HCT116 (cell line): ENCODE measurements at places on chromosomes 2 and 18.

GRCh38 chr2:225030203-225030602 lies 12.1 kb downstream of the DOCK10 start:
- DNase-seq, result no peak

GRCh38 chr2:10161961-10162441 lies 39.5 kb downstream of the RRM2 start:
- DNase-seq, result no peak

GRCh38 chr2:52933878-52934277 lies 833.7 kb upstream of the CHAC2 start:
- DNase-seq, result no peak

DNA sequence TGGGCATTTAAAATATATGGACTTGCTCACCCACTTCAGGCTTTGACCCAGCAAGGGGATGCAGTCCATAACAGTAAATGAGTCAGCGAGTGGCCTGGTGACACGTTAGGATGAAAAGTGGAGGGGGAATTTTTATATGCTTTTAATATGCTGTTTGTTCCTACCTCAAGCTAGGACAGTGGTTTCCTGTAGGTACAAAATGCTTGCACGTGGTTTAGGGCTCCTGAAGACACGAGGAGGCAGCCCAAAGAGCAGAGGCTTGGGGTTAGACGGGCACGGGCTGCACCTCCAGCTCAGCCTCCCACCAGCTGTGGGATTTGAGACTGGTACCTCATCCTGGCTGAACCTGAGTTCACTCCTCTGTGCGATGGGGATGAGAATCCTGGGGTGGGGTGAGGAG lies 306.2 kb upstream of the CXCR4 start:
- DNase-seq, result no peak

- DNase-seq, result no peak
These were observed 55.7 kb downstream of the CCDC93 start for GRCh38 chr2:117958186-117958585.

GRCh38 chr18:6404834-6405233 lies 9.9 kb downstream of the L3MBTL4 start:
- no peak for DNase-seq

DNA sequence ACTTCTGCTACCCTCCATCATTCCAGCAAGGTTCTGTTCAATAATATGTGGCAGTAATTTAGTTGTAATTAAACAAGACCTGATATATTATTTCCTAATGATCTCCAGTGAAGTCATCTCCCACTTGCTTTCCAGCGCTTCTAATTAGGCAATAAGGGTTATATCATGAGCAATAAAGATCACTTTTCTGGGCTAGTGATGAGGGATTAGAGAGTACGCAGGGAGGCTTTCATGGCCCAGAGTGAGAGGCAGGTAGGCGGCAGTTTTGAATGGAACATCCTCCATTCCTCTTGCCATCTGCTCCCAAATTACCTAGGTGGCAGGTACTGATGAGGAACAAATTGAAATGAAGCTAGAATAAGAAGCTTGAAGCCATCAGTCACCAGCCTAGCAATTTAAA lies 358.1 kb upstream of the SYT4 start:
- no peak for DNase-seq

DNA sequence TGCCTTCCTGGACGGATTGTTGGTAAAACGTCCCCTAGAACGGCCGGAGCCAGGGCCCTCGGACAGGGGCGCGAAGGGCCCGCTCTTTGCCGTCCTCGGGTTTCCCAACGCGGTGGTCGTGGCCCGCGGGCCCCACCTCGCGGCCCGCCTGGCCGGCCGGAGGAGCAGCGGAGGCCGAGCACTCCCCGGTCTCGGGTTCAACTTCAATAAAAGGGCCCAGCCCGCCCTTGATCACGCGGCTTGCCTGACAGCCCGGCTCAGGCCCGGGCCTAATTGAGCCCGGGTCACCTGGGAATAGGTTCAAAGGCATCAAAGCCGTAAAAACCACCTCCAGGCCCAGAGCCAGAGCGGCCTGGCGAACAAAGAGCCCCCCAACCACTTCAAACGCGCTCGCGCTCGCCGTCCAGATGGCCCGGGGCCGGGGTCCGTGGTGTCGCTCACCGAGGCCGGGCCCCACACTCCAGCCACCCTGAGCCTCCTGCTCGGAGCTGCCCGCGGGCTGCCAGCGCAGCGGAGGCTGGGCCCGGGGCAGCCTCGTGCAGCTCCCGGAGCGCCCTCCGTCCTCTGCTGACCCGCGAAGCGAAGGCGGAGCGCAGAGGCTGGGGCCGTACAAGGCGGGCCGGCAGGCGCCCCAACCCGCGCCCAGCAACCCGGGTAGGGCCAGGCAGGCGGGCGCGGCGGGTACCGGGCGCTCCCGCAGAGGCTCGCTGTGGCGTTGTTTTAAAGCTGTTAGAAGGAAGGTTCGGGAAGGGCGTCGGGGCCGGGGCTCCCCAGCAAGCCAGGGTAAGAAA lies 1.1 kb upstream of the TWIST2 start:
- DNase-seq, result no peak

DNA sequence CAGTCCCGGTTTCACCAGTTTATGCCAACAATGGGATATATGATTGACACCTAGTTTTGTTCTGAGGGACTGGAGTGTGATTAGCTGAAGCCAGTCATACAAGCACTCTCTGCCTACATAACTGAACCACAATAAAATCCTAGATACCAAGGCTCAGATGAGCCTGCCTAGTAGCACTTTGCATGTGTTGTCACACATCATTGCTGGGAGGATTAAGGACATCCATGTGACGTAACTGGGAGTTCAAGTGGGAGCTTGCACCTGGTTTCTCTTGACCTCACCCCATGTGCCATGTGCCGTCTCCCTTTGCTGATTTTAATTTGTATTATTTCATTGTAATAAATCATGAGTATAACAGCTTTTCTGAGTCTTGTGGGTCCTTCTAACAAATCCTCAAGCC lies 90.3 kb downstream of the TMEM163 start:
- DNase-seq, result no peak

GRCh38 chr2:171319164-171319810 lies 114.5 kb downstream of the METTL8 start:
- no peak for DNase-seq

DNA sequence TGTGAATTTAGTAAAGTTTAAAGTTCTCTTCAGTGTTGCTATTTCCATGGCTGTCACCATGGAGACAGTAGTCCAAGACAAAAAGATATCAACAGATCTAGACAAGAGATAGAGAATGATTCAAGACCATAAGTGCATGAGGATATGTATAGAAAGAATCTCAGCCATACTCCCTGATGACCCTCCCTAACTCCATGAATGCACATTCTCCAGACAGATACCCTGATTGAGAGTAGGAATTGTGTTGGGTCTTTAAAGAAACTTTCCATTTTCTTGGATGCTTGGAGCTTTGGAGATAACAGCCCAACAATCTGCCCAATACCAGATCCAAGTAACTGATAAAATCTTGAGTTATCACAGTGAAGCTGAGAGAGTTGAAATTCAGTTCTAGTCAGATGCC lies 1601.2 kb upstream of the CELF4 start:
- no peak for DNase-seq

DNA sequence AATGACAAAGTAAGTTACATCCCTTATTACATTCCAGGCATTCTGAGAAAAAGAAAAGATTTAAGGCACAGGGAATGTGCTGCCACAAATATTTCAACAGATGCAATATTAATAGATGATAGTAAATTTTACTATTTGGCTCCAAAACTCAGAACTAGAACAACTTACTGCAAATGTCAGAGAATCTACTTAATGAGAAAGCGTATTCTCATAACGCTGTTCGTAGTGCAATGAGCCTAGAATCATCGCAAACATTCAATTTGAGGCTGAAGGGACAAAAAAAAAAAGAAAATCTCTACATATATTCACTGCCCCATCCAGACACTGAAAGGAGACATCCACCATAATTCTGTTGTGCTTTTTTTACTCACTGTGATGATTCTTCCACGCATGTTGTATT lies 272.1 kb upstream of the DOK6 start:
- DNase-seq, result no peak

DNA sequence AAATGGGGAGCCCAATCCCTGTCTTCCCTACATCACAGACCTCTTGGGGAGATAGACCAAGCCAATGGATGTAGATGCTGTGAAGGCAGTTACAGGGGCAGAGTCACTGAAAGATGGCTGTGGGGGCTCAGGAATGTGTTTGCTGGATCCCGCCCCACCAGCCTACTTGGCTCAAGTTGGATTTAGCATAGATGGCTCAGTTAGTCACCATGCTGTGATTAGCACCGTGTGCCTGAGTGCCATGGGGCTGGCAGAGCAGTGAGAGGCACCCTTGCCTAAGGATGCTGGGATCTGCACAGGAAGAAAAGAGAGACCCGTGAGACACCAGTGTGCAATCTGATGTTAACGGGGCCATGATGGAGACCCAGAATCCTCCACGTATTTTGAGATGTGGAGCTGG lies 228.3 kb downstream of the DYSF start:
- no peak for DNase-seq

GRCh38 chr18:43310239-43310638 lies 32.9 kb upstream of the SYT4 start:
- no peak for DNase-seq

- DNase-seq, result no peak
These were observed 115.4 kb downstream of the TMEM200C start for GRCh38 chr18:5779922-5780321.

- DNase-seq, result peak; percentile 0
These were observed 856.4 kb downstream of the RNF144A start for GRCh38 chr2:7773362-7774360.

DNA sequence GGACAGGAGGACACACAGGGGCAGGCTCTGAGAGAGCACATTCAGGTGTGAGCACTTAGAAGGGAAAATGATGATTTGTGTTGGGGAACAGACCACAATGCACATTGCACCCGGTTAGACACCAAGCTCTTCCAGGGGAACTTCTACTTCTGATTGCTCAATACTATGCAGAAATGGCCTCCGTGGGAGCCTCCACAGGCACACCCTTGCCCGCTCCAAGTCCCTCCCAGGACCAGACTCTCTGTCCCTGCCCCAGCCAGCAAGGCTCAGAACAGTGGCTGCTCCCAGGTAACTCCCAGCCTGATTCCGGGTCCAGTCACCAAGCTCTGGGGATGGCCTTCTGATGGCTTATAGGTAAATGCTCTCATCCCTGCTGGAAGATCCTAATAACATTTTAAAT lies 56.2 kb downstream of the BCL2L11 start:
- no peak for DNase-seq

GRCh38 chr18:24368749-24369148 lies 28.9 kb downstream of the OSBPL1A start:
- DNase-seq, result no peak

DNA sequence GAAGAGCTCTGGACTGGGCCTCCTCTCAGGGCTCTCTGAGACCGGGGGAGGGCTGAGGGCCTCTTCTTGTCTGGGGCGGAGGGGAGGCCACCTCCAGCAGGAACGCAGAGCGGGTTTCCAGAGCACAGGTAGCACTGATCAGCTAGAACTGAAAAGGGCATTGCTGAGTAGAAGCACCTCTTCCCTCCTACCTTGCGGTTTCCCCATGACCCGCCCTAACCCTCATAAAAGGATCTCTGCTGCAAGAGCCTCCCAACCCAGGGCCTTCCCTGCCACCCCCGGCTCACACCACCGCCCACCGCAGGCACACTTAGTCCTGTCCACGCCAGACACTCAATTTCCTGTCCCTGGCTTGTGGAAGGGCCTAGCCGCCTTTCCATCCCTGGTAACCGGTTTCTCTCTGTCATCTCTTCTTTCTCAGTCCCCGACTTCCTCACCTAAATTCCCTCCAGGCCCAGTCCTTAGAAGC lies 966 bp downstream of the ADCY3 start:
- DNase-seq, result no peak

DNA sequence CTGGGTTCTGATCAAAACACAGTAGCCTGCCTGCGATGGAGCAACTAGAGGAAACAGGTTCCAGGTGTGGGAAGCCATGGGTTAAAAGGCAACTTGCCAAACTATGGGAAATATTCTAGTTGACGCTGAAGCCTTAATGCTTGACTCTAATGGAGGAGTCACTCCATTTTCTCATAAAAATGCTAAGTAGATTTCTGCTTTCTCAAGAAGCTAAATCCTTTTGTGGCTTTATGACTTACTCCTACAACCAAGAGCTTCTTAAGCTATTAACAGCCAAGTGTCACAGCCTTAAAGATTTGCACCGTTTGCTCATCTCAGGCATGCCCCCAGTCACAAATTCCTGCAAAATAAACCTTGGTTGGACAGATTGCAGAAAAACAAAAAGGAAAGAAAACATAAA lies 25.2 kb downstream of the ANKRD44 start:
- DNase-seq, result no peak

DNA sequence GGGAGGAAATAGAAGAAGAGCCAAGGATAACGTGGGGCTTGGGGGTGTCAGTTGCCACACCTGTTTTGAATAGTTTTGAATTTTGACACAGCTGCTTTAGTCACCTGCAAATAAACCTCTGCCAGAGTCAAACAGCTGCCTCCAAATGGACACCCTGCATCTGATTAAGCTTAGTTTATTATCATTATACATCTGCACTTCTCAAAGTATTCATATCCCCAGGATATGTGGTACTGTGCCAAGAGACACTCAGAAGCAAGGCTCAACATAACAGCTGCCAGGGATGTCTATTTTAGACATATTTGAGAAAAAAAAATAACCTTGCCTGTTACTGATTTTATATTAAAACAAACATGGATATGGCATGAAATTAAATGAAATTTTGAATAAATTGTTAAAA lies 122.5 kb upstream of the WDR75 start:
- DNase-seq, result no peak

DNA sequence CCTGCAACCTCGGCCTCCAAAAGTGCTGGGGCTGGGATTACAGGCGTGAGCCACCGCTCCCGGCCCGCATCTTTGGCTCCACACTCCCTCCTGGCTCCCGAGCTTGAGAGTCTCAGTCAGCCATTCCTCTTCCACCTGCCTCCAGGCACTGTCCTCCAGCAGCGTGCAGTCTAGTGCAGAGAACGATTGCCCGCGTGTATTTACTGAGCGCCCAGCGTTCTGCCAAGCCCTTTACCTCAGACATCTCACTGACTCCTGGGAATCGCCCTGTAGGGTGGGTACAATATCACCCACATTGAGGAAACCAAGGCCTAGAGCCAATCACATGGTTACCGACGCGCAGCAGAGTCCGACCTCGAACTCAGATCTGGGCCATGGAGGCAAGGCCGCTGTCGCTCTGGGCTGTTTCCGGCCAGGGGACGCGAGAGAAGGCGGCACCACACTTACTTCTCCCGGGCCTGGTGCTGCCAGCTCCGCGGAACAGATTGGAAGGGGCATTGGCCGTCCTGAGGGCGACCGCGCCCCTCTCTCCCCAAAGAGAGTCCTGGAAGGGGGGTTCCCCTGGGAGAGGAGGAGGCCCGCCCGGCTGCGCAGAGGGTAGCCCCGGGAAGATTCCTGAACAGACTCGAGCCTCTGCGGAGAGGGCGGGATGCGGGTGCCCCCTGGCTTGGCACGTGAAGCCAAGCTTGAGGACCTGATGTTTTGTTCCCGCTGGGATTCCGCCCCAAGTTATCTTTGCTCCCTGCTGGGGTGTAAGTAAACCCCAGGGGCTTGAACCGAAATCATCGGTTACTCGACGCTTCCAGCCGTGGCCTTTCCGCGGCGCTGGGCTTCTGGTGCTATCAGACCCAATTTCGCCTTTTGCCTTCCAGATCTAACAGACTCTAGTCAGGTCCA lies 5.2 kb upstream of the DLX2 start:
- no peak for DNase-seq

GRCh38 chr18:37483984-37484819 lies 81.4 kb downstream of the CELF4 start:
- no peak for DNase-seq

- no peak for DNase-seq
These were observed 78.6 kb upstream of the RANBP2 start for GRCh38 chr2:108640731-108641130.
